RPMI7951 (cell line): ENCODE measurements at places on chromosomes 6 and 20. TPM values are rescaled to one million over a fixed set of nuclear protein-coding genes. Genes with fewer than 3 reads are reported as not detected.

GRCh38 chr6:169568314-169569087 lies 133.3 kb downstream of the WDR27 start:
- no peak for DNase-seq

DNA sequence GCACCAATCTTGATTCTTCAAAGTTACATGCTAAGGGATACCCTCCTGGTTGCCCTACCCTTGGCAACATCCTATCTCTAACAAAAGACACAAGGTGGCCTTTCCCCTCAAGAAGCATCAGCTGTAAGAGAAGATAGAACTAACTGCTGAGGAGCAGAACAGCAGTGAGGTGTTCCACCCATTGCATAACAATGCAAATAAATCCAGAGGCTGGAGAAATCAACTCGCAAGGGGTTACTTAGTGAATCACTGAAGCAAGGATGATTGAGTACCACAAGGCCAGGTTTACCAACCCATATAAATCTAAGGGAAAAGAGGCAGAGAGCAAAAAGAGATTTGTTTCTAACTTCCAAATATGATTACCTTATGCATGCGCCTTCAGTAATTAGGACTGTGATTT lies 36.7 kb downstream of the F13A1 start:
- DNase-seq: no peak

DNA sequence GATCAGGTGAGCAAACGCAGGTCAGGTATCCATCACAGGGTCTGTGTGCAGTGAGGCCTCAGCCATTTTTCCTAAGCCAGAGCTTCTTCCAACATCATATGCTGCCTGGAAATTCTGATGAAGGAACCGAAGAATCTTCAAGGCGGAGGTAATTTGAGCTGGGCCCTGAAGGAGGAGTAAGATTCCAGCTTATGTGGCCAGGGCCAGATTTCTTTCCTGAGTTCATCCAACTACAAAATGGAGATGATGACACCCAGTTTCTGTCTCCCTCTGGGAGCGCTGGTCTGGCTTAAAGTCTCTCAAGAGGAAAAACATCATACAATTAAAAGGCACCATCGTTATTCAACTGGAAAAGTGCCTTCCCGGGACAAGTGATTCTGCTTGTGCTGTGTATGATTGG lies 6.9 kb upstream of the MANBAL start:
- peak; percentile 61 for DNase-seq

GRCh38 chr6:46606338-46606737 lies 46.3 kb downstream of the CYP39A1 start:
- peak; percentile 34 for DNase-seq

- DNase-seq: no peak
Observed at GRCh38 chr6:123803504-123804013, at the start of gene NKAIN2. Gene NKAIN2, plus strand, starts transcription at chr6:123803865.

DNA sequence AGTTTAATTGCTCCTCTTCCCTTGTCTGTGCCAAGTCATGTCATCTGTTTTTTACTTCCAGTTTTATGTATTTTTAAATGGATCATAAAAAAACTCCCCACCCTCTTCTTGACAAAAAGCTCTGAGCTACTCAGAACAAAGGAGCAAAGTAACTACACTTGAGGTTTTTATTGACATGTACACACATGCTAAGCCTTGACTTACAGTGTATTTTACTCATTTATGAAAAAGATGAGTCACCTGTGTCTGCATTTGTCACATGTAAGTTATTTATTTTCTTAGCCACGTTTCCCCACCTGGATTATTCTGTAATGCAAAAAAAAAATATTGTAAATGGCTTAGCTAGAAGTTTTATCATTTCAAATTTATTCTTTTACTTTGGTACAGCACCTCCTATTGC lies 628.8 kb upstream of the SLC35B3 start:
- DNase-seq: no peak

DNA sequence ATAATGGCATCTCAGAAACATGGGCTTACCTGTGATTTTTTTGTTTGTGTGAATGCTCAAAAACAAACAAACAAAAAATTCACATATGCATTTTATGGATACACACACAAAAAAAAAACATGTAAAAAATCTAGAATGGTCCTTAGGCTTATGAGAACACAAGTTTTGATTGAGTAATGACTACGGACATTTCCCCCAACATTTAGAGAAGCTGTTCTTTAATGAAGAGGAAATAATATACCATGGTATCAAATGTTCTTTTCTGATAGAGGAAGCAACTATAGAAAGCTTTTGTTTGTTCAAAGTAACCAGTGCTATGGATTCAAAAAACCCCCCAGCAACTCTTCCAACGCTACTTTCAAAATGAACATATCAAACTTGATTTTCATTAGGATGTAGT lies 8.6 kb upstream of the CALHM6 start:
- DNase-seq: no peak

- DNase-seq: no peak
Observed at GRCh38 chr6:47064274-47064673, 22.1 kb upstream of the ADGRF1 start.

DNA sequence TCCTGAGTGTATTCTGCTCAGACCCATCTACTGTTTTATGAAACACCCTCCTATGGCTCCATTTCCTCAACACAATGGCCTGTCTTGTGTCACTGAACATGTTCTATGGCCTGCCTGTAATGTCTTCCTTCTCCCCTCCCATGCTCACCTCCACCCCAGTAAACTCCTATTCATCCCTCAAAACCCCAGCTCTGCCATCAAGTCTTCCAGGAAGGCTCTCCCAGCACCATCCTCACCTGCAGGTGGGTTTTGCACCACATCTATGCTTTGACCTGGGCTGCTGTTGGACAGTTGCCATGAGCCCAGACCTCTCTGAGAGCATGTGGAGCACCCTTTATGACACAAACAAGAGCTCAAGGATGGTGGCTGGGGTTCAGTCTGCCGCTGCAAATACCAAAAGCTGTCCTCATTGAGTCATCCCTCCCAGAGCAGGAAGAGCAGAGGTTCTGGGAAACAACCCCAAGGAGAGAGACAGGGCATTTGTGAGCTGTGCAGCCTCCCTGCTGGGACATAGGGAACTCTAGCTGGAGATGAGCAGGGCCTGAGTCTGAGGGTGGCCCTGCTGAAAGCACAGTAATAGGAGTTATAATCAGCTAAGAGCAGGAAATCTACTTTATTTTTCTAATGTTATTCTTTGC lies 93.8 kb upstream of the CD93 start:
- peak; percentile 42 for DNase-seq

GRCh38 chr20:62590309-62591121 lies 51.8 kb upstream of the SLCO4A1 start:
- peak; percentile 96 for DNase-seq

DNA sequence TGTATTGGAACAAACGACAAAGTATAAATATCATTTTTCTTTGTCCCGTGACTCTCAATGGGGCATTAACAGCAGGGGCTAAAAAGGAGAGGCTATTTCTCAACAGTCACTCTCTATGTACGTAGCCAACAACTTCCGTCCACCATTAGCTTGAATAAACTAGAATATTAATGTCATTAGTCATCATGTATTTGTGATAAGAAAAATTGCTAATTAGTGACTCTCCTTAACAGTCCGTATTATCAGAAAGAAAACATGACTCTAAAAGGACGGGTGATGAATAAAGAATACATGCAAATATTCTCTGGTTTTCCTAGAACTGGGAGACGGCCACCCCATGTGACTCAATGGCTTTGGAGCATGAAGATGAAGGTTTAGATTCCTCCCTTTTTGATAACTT lies 18.6 kb downstream of the VIP start:
- no peak for DNase-seq

DNA sequence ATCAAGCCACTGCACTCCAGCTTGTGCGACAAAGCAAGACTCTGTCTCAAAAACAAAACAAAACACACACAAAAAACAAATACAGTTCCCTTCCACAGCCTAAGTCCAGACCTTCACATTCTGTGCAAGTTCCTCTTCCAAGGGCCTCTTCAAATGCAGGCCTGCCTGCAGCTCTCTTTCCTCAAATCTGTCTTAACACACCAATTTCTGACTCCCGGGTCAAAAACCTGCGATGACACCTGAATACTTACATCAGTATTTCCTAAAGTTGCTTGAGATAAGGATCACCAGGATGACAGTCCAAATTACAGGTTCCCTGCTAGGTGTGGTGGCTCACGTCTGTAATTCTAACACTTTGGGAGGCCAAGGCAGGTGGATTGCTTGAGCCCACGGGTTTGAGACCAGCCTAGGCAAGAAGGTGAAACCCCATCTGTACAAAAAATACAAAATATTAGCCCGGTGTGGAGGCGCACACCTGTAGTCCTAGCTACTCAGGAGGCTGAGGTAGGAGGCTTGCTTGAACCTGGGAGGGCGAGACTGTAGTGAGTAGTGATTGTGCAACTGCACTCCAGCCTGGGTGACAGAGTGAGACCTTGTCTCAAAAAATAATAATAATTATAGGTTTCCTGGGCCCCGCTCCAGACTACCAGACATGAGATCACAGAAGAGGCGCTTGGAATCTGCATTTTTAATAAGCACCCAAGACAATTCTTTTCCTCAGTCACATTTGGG lies 8.8 kb upstream of the PARD6B start:
- no peak for DNase-seq

- DNase-seq: no peak
Observed at GRCh38 chr6:39812496-39812852, 20.3 kb downstream of the DAAM2 start.

DNA sequence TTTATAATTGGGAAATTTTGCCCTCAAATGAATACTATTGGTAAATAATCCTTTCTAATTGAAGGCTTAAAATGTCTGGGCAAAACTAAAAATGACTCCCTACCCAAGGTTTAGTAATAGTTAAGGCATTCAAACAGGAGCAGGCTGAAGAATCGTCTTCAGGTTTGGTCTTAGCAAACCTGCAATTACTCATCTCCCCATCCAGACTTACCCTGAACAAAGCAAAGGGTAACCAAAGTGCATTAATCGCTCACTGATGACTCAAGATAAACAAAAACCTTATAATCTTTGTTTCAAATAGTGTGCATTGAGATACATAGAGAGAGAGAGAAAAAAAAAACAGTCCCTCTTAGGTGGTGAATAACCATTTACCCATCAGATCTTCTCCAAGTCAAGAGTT lies 225.5 kb downstream of the BMP2 start:
- DNase-seq: no peak

- DNase-seq: no peak
Observed at GRCh38 chr6:147204843-147205311, 660 bp downstream of the STXBP5 start.

DNA sequence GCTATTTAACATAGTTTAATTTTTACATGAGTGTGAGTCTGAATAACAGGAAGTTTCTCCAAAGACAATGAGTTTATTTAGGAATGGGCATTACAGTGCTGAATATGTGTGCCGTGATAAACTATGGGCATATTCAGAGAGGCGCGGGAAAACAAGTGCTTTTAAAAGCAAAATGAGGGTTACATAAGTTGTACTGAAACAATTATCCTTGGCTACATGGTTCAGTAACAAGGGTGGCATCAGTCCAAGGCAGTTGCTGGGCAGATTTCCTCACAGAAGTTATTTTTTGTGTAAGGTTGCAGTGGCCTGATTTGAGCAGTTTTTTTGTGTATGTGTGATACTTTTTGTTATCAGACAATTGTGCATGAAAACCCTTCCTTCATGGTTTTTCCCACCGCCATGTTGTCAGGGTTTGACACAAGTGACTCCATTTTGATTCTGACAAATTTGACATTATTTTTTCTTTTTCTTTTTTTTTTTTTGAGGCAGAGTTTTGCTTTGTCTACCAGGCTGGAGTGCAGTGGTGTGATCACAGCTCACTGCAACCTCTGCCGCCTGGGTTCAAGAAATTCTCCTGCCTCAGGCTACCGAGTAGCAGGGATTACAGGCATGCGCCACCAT lies 22.3 kb upstream of the PXDC1 start:
- DNase-seq: peak; percentile 47

DNA sequence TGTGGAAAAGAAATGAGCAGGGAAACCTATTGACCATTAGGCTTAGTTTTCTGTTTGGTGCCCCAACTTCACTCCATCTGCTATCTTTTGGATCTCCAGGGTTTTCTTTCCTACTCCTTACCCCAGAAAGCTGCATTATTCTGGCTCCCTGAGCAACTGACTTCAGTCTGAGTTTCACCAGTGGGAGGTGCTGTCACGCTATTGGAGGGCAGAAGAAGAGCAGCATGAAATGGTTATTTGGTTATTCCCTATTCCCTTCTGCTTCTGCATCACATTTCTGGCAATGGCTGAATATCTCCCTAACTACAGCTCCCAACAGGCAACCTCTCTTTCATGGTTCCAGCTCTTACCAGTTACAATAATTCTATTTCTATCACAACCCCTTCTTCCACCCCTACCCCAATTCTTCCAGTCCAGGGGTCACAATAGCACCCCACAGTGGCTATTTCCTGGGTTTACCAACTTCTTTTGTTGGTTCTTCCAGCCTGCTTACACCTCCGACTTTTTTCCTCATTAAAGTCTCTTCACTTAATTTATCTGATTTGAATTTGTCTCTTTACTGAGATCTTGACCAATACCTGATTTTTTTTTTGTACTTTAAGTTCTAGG lies 311.5 kb downstream of the PLCB1 start:
- peak; percentile 18 for DNase-seq

BYSL gene
- total RNA-seq: 17.6 and 22.3 TPM in 2 replicates

TAF4 gene
- total RNA-seq: 6.5 and 6.6 TPM in 2 replicates

CDK5RAP1 gene
- 26.7 and 29.0 TPM in 2 replicates for total RNA-seq

HLA-DMB gene
- total RNA-seq: 2.5 and 3.1 TPM in 2 replicates

VSX1 gene
- total RNA-seq: 2.8 and 3.8 TPM in 2 replicates

HCK gene
- not detected in 2 replicates for total RNA-seq
